NCI-H2029 treated with DMSO at 0.1 percent for 48 hours (cell line): ENCODE measurements at places on chromosomes 3 and 15.

- DNase-seq, result no peak
Measured at GRCh38 chr3:140258222-140258724, 323.3 kb downstream of the CLSTN2 start.

- no peak for DNase-seq
Measured at GRCh38 chr3:110254591-110254990, 817.0 kb upstream of the NECTIN3 start.

DNA sequence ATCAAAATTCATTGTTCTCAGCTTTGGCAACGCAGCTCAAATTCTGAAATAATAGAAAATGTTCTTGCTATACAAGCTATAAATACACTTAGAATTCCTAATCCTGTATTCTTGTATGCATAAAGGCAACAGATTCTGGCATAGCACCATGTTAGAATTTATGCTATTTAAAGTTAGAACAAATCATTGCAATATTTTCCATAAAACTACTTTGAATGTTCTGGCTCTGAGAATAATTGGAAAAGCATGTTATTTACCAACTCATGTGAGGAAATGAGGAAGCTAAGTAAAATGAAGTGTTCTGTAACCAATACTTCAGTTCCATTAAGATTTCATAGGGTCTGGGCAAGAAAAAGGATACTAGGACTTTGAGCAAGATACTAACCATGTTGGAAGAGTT, 888.9 kb downstream of the SQOR start:
- DNase-seq, result no peak

DNA sequence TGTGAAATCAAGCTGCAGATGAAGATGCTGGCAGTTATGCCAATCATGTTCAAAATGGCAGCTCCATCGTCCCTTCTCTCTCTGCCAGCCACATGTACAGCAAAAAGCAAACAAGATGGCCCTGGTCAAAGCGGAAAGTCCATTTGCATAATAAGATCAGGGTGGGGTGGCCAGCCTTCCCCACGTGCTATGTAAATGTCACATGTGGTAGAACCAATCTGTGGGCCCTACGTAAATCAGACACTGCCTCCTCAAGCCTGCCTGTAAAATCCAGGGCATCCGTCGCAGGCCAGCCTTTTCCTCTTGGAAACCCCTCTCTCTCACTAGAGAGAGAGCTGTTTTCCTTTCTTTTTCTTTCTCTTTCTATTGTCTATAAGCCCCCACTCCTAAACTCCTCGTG, 243.5 kb upstream of the KBTBD8 start:
- no peak for DNase-seq

DNA sequence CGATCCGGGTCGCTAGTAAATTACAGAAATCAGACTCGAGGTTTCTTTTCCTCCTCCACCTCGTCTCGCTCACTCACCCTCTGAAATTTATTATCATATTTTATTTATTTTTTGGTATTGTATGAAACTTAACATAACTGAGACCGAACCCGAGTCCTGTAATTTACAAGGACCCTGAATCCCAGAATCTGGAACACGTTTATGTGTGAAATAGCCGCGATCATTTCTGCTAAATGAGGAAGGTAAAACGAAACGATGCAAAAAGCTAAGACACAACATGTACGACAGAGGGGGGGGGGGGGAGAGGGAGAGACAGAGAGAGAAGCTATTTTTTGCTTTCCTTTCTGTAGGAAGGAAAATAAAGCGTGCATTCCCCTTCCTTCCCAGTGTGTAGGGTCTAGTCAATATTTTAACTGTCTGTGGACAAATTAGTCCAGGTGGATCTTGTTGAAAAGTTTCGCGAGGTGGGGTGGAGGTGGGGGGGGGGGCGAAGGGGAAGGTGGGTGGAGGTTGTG, 1.6 kb downstream of the BBX start:
- DNase-seq, result no peak
